Skeletal muscle cell (primary cell): ENCODE measurements at places on chromosomes 2 and 18.

GRCh38 chr2:215796140-215796855, 217.1 kb downstream of the MREG start:
- DNase-seq, result no peak

GRCh38 chr2:105787376-105788318, 42.9 kb downstream of the NCK2 start:
- no peak for DNase-seq

DNA sequence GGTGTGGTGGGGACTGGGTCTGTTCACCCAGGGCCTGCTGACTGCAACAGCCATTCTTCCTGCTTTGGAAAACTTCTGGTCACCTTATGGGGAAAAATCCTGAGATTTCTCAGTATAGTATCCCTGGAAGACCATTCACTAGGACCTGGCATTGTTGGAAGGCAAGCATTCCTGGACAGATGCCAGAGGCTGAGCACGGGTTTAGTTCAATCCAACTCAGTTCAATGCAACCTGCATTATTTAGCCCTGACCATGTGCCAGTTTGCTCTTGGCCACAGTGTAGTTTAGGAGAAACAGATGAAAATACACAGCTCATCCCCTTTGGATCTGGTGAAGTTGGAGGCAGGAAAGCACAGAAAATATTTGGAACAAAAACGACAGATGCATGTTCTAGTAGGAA, 95.9 kb downstream of the LPIN1 start:
- no peak for DNase-seq

- DNase-seq, result no peak
Measured at GRCh38 chr18:36561046-36561445, 263.5 kb downstream of the FHOD3 start.

- no peak for DNase-seq
Measured at GRCh38 chr18:79507076-79507545, 111.4 kb downstream of the NFATC1 start.

DNA sequence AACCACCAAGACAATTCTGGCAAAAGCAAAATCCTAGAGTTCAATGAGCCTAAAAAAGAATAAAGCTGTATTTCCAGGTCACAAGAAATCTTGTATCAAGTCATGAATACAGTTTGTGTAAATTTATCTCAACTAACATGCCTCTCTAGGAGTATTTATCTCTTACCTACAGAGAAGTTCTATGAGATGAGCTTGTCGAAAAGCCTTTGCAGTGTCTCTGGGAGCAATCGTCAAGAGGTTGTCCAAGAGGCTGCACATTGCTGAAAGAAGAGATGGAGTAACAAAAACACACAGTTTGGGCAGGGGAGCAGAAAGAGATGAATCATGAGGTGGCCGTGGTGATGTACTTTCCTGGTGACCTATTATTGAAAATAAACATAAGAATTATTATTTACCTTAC, 112.0 kb upstream of the CD226 start:
- no peak for DNase-seq

- DNase-seq, result no peak
Measured at GRCh38 chr18:36522509-36522908, 225.0 kb downstream of the FHOD3 start.

DNA sequence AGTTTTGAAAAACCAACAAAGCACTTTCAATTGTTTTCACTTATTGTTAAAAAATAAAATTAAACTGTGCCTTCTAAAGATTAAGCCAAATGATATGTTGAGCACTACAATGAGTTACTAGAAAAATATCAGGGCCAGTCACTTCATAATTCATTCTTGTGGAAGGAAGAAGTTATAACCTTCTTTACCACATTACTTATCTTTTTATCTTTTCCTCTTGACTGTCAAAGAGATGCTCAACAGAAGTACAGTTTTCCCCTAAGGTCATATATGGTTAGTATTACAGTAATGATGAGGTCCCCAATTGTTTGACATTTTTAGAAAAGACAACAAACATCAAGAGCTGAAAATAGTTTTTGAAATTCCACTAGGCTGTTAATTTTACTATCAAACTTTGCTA, 9.4 kb downstream of the PELI1 start:
- no peak for DNase-seq

DNA sequence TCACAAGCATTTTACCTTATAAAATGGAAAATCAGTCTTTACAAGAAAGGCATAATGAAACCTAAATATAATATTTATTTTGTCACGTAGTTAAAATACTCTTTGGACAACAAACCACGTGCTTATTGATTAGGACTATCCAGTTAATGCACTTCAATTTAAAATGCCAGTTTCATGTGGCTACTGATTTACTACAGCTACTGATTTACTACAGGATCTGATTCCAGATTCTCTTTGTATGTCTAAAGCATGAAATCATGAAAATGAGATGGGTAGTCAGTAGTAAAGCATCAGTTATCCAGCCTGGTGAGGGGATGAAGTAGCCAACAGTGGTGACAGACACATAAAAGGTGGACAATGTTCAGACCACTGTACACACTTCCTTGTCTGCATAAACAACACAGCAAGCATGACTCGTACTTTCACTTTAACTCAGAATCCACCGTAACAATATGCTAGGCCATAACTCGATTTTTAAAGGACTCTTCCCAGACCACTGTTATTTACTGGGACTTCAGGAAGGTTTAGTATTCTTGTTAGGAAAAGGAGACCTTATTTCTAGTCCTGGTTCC, 24.9 kb downstream of the ACAA2 start:
- no peak for DNase-seq

DNA sequence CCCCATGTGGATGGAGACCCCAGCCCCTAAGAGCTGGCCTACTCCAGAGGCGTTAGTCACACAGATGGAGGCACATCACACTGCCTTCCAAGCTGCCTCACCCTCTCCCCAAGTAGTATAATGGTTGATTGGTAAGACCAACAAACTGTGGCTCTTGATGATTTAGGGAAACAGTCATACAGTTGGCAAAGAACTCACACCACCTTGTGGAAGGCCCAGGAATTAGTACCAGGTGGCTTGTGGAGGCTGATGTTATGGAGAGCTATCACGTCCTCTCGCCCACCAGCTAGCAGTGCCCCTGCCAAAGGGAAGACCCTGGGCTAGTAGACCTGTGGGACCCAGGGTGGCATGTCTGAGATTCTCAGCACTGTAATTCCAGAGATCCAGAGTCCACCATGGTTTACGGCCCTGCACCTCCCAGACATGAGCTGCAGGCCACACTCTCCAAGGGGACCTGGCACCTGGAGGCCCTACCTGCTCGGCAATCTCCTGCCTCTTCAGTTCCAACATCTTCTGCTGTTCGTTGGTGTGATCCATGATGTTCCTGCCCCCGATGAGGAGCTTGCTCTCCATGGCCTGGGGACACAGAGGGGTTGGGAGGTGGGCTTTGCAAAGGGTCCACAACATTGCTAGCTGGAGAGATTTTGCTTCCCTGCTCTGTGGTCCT, 26.3 kb downstream of the KIF3C start:
- no peak for DNase-seq

DNA sequence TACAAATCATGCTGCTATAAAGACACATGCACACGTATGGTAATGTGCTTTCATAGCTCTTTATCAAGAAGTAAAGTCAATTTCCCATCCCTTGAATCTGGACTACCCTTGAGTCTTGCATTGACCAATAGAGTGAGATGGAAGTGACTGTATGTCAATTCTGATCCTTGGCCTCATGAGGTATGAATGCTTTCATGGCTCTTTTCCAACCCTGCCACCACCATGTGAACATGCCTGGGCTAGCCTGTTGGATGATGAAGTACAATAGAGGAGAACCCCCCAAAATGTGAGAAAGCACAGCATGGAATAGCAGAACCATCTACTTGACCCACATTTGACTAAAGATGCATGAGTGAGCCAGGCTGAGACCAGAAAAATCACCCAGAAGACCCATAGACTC, 237.0 kb downstream of the NYAP2 start:
- no peak for DNase-seq
